A549 treated with CpdA at 1 μM for 4 hours (cell line): ENCODE measurements at places on chromosomes 16 and 17. TPM values are rescaled to one million over a fixed set of nuclear protein-coding genes. Genes with fewer than 3 reads are reported as not detected.

CWC25 gene
- 20.2 to 29.9 TPM (median 22.8 TPM) in 5 replicates for total RNA-seq

PRR29 gene
- total RNA-seq = 0.73 to 1.3 TPM (median 0.97 TPM) in 5 replicates

IRX5 gene
- 1.7 to 2.4 TPM (median 2.2 TPM) in 5 replicates for total RNA-seq

BCAS3 gene
- total RNA-seq = 7.7 to 8.3 TPM (median 7.7 TPM) in 5 replicates

CES3 gene
- total RNA-seq = 1.7 to 2.3 TPM (median 2.0 TPM) in 5 replicates

ITGAL gene
- 0.08 to 0.22 TPM (median 0.10 TPM) in 3 of 5 replicates, not detected in the others for total RNA-seq

RAB40C gene
- 13.7 to 19.3 TPM (median 16.9 TPM) in 5 replicates for total RNA-seq

PRRT2 gene
- 0.26 to 0.54 TPM (median 0.46 TPM) in 5 replicates for total RNA-seq

SLC5A11 gene
- 0.45 to 0.72 TPM (median 0.64 TPM) in 5 replicates for total RNA-seq

CACNG5 gene
- 0.03 TPM in 1 of 5 replicates, not detected in the others for total RNA-seq

UBE2G1 gene
- 73.1 to 95.8 TPM (median 92.1 TPM) in 5 replicates for total RNA-seq

UBE2Z gene
- total RNA-seq = 117 to 133 TPM (median 128 TPM) in 5 replicates

PYY gene
- total RNA-seq = 0.11 TPM in 1 of 5 replicates, not detected in the others

MT3 gene
- 1.5 TPM in 1 of 5 replicates, not detected in the others for total RNA-seq

VASN gene
- 6.0 to 8.4 TPM (median 8.1 TPM) in 5 replicates for total RNA-seq

GRAP gene
- total RNA-seq = 0.16 to 0.50 TPM (median 0.21 TPM) in 5 replicates

KRT24 gene
- not detected in 5 replicates for total RNA-seq

PROCA1 gene
- total RNA-seq = 1.0 to 2.2 TPM (median 1.3 TPM) in 5 replicates

RBBP6 gene
- 22.1 to 28.8 TPM (median 25.6 TPM) in 5 replicates for total RNA-seq

PSMD12 gene
- total RNA-seq = 96.0 to 119 TPM (median 98.7 TPM) in 5 replicates
